ENCODE measurements at places on chromosomes 1 and 21. TPM values are rescaled to one million over a fixed set of nuclear protein-coding genes. Genes with fewer than 3 reads are reported as not detected.

The TAL1 gene
- 0.64 TPM for total RNA-seq

The F11R gene
- 137 TPM for total RNA-seq

The POMGNT1 gene
- 28.3 TPM for total RNA-seq

The UROD gene
- total RNA-seq: 47.5 TPM

The OR2M3 gene
- total RNA-seq: not detected

The EPRS1 gene
- total RNA-seq: 109 TPM

The EPHA2 gene
- 146 TPM for total RNA-seq

All from esophagus mucosa (tissue), 1 donor.